SHP77 treated with DMSO at 0.1 percent for 48 hours (cell line): ENCODE measurements at places on chromosomes 1 and 21.

- no peak for DNase-seq
These were observed 87.7 kb downstream of the NPHP4 start for GRCh38 chr1:5904551-5904950.

- no peak for DNase-seq
These were observed 785.8 kb upstream of the ADGRL4 start for GRCh38 chr1:79792219-79792930.

DNA sequence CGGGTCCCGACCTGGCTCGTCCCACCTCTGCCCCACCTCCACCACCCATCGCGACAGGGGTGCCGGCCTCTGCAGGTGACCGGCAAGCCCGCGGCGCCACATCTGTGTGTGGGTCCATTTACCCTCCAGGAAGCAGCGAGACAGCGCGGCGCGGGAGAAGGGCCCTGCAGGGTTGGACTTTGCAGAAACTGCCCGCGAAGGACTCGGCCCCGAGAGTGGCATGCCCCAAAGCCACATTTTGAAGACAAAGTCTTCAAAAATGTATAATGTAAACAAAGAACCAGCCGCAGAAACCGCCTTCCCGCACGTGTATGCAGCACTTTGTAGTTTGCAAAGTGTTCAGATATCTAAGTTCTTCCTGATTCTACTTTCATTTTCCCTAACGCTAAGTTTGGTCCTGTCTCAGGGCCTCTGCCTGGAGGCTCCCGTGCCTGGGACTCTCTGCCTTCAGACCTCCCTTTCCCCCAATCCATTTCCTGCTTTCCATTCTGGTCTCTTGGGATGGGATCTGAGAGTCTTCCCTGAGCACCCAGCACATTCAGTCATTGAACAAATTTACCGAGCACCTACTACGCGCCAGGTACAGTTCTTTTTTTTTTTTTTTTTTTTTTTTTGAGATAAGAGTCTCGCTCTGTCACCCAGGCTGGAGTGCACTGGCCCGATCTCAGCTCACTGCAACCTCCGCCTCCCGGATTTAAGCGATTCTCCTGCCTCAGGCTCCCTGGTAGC is 524 bp upstream of the TMCO4 start:
- no peak for DNase-seq

- DNase-seq, result peak; percentile 53
These were observed 9.8 kb downstream of the PDXK start for GRCh38 chr21:43728467-43729390.

GRCh38 chr1:99764909-99765308 is 1.5 kb downstream of the FRRS1 start:
- no peak for DNase-seq

GRCh38 chr1:230978491-230979388 is at the start of the genes ARV1 and TTC13:
ARV1 (plus strand) TSS chr1:230979094; CDS start chr1:230979106, 12 bp downstream.
TTC13 (minus strand) TSS chr1:230978861; CDS start chr1:230978830, 31 bp downstream.
- DNase-seq, result peak; percentile 97

GRCh38 chr1:244709076-244709475 is 56.1 kb downstream of the DESI2 start:
- DNase-seq, result no peak

DNA sequence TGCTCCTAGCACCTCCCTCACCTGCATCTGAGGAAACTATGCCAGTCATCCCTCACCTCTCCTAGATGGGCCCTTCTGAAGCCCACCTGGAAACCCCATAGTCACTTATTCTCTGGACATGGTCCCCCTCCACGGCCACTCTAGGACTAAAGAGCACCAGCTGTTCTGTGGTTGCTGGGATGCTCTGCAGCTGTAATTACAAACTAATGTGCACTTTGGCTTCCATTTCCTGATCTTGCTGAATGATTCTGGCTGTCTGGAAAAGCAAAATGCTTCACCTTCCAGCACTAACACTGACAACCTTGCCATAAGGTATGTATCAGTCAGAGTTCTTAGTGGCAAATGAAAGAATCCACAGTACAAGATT is 48.7 kb upstream of the PSEN2 start:
- DNase-seq, result no peak

DNA sequence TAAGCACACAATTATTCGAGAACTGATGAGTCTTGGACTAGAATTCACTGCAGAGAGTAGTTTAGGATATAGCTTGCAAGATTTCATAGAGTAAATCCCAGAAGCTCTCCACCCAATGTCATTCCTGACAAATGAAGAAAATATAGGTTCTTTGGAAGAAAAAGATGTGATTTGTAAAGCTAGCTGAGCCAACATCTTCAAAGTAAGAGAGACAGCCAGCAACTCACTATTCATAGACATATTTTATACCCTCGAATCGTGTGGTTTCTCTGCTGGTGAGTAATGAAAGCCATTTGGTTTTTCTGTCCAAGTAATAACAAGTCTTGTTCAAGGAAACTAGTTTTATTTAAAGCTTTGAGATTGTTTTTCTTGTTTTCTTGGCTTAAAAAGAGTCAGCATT is 165.7 kb upstream of the SYT6 start:
- no peak for DNase-seq

DNA sequence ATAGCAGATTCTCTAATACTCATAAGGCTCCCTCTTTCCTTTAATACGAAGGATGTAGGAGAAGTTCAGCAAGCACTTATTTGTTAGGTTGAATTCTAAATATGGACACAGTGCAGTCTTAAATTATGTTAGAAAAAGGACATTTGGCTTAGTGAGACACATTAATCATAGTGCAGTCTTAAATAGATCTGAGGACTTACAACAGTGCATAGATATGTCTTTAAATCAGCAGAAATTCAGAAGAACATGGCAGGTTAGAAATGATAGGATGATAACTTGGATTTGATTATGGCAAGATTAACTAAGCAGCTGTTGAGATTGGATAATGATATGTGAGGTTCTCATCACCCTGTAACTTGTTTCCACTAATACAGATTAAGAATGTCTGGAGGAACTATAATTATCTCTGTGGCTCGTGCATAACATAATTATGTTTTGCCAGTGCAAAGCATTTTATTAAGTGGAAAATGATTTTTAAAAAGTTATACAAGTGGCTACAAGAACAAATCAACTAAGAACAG is 485.9 kb downstream of the USP25 start:
- DNase-seq, result no peak

DNA sequence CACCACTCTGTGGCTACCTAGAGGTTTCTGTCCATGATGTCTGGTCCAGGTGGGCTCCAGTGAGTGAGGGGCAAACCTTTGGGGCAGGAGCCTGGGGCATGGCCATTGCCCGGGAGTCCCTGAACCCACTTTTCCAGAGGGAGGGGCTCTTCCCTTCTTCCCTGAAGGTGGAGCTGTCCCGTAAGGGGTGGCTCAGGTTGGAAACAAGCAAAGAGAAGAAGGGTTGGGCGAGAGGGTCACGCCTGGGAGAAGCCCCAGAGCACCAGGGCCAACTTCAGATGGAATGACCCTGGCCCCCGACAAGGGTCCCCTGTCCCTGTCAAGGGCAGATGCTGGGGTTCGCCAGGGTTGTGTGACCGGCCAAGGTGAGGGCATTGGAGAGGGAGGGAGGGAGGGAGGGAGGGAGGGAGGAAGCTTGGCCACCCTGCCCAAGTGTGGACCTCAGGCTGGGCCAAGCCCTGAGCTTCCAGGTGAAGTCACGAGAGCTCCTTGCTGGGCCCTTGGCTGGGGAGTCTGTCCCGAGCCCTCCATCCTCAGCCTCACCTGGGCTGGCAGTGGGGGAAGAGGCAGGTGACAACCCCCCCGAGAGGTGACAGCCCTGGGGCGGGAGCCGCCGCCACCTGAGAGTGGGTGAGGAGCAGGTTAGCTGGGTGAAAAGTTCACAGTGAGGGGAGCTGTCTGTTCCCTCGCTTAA is 69.6 kb downstream of the DHRS3 start:
- DNase-seq, result no peak

DNA sequence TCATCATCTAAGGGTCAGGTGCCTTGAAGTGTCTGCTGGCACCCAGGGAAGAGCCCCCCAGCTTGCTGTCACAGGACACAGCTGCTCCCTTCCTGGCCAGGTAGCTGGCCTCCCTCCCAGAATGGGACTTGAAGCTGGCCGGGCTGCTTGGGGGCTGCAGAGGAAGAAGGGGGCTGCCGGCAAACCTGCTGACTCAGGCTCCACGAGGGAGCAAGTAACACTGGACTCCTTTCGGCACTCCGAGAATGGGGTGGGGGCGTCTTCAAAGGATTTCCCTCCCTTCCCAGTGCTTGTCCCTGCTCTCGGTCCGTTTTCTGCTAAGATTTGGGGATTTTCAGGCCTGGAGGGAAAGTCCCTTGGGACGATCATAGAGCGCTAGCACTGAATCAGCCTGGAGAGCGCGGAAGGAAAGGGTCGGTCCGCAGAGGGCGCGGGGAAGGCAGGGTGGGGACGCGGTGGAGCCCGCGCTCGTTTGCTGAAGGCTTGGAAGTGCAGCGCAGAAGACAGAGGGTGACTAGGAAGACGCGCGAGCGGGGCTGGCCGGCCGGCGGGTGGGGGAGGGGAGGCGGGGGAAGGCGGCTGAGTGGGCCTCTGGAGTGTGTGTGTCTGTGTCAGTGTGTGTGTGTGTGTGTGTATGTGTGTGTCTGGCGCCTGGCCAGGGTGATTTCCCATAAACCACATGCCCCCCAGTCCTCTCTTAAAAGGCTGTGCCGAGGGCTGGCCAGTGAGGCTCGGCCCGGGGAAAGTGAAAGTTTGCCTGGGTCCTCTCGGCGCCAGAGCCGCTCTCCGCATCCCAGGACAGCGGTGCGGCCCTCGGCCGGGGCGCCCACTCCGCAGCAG is at the start of gene CSF1:
Gene CSF1 (plus strand): TSS at position 727 of the 840 bp plus-strand sequence. CDS start 175 bp downstream, outside the sequence.
- no peak for DNase-seq

DNA sequence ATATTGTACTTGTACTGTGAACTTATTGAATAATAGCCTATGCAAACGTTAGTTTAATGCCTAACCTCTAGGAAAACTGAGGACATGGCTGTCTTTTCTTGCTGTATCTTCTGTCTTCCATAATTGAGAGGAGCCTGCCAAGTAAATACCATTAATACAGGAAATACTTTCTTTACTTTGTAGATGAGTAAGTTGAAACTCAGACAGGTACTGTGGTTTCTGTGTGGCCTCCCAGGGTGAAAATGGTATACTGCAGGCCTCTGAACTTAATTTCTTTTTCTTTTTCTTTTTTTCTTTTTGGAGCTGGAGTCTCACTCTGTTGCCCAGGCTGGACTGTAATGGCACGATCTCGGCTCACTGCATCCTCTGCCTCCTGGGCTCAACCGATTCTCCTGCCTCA is 208.8 kb upstream of the ADGRL4 start:
- DNase-seq, result no peak

DNA sequence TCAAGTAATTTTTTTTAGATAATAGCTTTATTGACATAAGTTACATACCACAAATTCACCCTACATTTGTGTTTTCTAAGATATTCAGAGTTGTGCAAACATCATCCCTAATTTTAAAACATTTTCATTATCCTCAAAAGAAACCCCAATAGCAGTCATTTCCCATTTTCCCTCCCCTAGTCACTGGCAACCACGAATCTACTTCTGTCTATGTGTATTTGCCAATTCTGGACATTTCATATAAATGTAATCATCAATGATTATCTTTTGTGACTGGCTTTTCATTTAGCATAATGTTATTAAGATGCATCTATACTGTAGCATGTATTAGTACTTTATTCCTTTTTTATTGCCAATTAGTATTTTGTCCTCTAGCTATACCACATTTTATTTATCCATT is 88.8 kb upstream of the SLFNL1 start:
- no peak for DNase-seq

DNA sequence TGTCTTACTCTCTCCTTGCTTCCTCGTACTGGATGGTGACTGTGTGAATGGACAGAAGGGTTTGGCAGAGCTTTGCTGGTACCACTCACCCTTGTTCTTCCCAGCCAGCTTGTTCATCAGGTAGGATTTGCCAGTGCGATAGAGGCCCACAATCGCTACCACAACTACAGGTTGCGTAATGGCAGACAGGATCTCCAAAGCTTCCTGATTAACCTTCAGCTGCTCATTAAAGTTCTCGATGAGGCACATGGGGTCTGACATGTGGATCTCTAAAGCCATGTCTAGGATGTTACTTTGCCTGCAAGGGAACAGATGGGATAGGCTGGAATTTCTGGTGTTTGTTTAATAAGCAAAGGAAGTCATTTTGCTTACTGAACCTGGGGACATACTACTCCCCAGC is 3.4 kb downstream of the GBP5 start:
- no peak for DNase-seq

GRCh38 chr1:246506674-246507481 is at the start of gene SMYD3:
SMYD3 (minus strand) TSS chr1:246507279.
- peak; percentile 41 for DNase-seq

GRCh38 chr1:39142401-39143060 is 62.0 kb upstream of the MACF1 start:
- DNase-seq, result peak; percentile 10

GRCh38 chr1:173257805-173258204 is 50.7 kb upstream of the TNFSF4 start:
- DNase-seq, result no peak

DNA sequence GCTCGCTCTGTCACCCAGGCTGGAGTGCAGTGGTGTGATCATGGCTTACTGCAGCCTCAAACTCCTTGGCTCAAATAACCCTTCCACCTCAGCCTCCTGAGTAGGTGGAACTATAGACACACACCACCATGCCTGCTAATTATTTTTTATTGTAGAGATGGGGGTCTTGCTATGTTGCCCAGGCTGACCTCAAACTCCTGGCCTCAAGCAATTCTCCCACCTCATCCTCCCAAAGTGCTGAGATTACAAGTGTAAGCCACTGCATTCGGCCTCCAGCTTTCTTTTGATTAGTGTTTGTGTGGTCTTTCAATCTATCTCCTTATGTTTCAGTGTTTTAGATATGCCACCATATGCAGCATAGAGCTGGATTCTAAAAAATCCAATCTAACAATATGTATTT is 19.9 kb upstream of the CSF3R start:
- no peak for DNase-seq

- DNase-seq, result no peak
These were observed 3.1 kb downstream of the C1orf198 start for GRCh38 chr1:230865062-230865817.

DNA sequence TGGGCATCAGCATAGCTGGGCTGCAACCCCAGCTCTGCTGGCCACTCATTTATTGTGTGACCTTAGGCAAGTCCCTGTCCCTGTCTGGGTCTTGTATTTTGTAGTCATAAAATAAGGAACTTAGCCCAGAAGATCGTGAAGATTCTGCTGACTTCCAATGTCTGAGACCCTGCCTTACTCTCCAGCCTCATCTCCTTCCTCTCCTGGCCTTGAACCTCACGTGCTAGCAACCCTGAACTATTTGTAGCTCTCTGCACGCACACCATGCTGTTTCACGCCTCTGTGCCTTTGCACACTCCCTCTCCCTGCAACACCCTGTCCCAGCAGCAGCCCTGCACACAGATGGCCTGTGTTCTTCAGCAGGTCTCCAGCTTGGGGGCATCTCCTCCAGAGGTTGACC is 121.1 kb downstream of the LACTBL1 start:
- no peak for DNase-seq

GRCh38 chr21:43590194-43590593 is 69.1 kb downstream of the HSF2BP start:
- DNase-seq, result no peak

GRCh38 chr1:212635141-212635631 is 26.6 kb downstream of the ATF3 start:
- DNase-seq, result no peak

DNA sequence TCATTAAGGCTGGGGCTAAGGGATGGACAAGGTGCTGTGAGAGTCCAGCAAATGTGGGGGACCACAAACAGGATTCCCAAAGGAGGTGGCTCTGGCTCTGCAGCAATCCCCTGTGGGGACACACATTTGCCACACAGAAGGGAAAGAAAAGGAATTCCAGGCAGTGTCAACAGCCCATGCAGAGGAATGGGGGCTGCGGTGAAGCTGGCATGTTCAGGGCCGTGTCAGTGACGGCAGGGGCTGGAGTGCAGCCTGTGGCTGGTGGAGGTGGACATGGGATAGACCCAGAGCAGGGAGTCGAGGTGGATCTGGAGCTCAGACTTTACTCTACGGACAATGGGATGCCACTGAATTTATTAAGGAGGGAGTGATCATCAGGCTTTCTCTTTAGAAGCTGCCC is 183.2 kb downstream of the TRABD2B start:
- no peak for DNase-seq
